Motor neuron (in vitro differentiated cells): ENCODE measurements at places on chromosomes 1 and 21.

GRCh38 chr1:243507001-243507671 is 251.3 kb downstream of the SDCCAG8 start:
- ATAC-seq: peak; percentile 67

DNA sequence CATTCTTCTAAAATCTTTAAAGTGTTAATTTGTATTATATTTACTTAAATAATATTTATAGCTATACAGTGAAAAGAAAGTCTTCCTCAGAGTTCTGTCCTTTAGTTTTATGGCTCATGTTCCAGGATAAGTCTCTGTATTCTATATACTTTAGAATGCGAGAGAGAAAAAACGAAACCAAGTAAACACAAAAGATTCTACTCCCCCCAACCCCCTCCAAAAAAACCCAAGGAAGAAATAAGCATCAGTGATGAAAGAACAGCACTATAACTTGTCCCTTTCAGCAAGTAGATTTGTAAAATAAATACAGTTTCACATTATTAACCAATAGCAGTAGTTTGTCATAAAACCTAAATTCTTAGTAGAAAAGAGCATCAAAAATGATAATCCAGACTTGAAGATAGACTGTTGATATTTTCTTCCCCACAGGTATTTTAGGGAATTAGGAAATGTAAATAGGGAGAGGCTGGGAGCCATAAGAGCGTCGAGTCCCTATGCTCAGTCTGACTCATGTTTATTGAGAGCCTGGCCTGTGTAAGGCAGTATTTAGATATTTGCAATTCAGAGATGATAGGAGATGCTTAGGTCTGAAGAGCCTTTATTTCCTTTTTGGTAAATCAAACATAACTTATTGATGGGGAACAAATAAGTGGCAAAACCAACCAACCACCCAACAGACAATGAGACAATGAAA is 35.5 kb downstream of the CDC14A start:
- ATAC-seq: no peak

DNA sequence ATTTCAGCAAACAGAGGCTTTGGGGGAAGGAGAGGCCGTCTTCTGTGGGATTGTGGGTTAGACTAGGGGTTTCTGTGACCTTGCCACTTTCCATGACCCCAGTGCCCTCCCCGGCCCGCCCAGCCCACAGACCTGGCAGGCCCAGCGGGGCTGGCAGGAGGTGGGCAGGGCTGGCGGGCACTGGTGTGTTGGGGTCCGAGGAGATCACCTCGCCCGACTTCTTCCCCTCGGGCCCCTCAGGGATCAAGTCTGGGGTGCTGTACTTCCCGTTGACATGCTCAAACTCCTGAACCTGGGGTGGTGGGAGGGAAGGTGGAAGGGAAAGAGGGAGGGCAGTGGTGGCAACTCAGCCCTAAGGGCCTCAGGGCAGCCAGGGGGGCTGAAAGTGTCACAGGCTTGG is 56.3 kb downstream of the CHD5 start:
- ATAC-seq: no peak

DNA sequence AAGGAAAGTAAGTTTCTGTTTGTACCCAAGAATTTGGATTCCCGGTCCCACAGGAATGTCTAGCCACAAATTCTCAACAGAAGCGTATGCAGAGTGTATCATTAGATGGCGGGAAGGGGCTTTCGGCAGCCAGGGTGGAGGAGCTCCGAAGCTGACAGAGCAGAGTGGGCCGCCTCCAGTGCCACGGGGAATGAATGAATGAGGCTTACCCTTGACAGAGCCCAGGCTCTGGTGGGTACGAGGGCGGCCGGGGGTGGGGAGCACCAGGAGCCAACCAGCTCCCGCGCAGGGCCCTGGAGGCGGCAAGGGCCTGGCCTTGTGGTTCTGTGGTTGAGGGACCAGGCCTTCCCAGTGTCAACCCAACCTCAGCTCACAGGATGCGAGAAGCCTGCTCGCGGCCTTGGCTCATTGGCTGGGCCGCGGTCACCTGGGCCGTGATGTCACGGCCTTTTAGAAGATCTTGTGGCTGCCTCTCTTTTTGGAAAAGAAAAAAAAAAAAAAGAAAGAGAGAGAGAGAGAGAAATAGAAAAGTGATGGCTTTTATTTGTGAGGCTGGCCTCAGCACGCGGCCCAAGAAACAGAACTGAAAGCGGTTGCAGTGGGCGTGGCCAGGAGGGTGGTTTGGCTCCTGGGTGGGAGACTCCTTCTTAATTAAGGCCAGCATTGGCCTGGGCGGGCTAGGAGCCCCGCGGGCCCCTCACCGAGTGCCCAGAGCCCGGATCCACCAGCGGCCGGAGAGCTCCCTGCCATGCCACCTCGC is 34.9 kb upstream of the RUNX3 start:
- no peak for ATAC-seq

DNA sequence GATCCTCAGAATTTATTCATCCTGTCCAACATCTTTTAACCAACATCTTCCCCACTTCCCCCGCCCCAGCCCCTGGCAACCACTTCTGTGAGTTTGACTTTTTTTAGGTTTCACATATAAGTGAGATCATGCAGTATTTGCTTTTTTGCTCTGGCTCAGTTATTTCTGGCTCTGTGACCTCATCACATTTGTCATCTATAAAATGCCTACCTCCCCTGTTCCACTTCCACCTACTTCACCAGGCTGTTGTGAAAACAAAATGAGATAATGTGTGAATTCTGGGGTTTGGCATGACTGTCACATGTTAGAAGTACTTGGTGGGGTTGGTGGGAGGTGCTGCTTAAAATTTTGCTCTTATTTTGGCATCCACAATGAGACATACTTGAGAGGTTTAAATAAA is 18.4 kb downstream of the HHAT start:
- peak; percentile 79 for ATAC-seq

GRCh38 chr1:97170300-97170699 is 448.7 kb downstream of the PTBP2 start:
- no peak for ATAC-seq

GRCh38 chr1:147124266-147124665 is 48.0 kb downstream of the PRKAB2 start:
- no peak for ATAC-seq

- no peak for ATAC-seq
These were observed 54.5 kb downstream of the RRAGC start for GRCh38 chr1:38805036-38805435.

DNA sequence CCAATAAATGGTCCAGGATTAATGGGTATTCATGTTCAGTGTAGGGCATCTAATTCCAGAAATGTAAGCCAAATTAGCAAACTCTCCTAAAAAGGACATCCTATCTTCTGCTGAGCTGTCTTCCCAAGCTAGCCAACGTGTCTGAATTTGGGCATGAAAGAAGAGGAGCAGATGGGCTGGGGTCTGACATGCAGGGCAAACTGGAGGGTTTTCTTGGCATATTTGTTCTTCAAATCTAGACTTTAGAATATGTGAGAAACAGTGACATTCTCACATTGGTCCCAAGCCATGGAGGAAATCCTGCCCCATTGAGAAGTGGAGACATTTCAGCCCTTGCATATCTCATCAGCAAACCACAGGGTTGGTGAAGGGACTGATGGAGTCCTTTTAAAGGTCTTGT is 67.2 kb downstream of the LRIG2 start:
- ATAC-seq: peak; percentile 7

DNA sequence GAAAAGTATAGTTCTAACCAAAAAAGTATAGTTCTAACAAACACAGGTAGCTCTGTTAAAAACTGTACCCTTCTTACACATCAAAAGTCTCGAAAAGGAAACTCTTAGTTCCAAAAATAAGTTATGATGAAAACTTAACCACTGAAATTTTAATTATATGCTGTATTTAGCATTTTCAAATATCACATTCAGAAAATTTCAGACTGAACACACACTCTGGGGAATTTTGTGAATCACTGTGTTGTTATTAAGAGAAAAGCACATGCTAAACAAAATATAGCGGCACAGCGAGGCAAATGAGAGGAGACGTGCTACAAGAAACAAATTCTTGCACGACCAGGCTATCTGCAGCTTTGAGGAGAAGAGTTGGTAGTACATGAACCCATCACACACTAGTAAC is 30.4 kb downstream of the VAV3 start:
- no peak for ATAC-seq

DNA sequence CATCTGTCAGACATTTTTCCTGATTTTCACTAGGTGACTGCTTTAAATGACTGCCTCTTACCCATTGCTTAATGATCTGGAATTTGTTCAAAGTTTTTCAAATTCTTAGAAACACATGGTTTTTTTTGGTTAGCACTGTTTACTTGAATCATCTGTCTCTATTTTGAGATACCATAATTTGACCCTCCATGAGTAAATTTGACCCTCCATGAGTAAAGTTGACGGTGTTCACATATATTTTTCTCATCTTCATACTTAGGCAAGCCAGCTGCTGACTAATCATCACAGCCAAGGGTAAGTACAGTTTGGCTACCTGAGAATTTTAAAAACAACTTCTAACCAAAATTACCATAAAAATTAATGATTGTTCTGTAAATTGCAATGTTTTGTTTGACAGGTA is 586.5 kb downstream of the PTBP2 start:
- ATAC-seq: no peak

GRCh38 chr1:76254104-76255030 is 179.8 kb downstream of the ST6GALNAC3 start:
- ATAC-seq: no peak

DNA sequence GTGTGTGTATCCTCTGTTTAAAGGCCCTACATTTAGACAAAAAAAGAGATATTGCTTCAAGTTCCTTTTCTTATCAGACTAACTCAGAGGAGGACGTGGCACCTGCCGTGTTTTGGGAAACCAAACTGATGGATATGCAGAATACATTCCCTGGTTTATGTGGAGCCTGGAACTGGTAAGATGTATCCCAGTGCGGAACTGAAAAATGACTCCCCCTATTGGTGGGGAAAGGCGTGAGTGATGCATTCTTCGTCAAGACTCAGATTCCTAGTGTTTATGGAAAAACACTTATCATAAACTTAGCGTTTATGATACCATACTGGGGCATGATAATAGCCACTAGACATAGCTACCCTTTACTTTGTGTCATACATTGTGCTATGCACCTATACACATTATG is 154.2 kb downstream of the ZNF326 start:
- ATAC-seq: no peak
